GM04504 (cell line): ENCODE measurements at places on chromosomes 3 and 15.
A peak's percentile ranks its signal among the peaks of the same experiment; 100 is the strongest.

- DNase-seq: peak; percentile 65
Observed at GRCh38 chr15:22980189-22981050, at the start of gene CYFIP1. CYFIP1 (minus strand) TSS chr15:22980368; CDS start chr15:22947285, 33,083 bp downstream.

- DNase-seq: no peak
Observed at GRCh38 chr15:37134699-37135131, 34.4 kb upstream of the MEIS2 start.

- DNase-seq: no peak
Observed at GRCh38 chr3:187973977-187974870, 179.7 kb upstream of the LPP start.

DNA sequence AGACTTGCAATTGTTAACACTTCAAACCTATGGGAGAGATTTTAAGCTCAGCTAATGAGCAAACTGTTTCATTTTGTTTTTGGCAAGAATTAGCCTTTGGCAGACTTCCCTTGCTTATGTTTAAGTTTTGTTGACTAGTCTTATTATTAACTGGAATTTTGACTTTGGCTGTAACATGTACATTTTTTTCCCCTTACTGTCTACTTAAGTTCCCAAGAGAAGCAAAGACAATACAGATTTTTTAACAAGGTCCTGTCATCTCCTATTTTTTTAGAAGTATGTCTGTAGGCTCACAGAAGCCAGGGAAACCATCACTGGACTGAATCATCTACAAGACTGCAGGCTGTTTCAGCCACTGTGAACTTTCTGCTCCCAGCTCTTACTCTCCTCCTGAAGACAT lies 74.3 kb downstream of the DGKG start:
- DNase-seq: peak; percentile 84

- no peak for DNase-seq
Observed at GRCh38 chr3:100500320-100500880, 8.0 kb downstream of the TMEM45A start.

DNA sequence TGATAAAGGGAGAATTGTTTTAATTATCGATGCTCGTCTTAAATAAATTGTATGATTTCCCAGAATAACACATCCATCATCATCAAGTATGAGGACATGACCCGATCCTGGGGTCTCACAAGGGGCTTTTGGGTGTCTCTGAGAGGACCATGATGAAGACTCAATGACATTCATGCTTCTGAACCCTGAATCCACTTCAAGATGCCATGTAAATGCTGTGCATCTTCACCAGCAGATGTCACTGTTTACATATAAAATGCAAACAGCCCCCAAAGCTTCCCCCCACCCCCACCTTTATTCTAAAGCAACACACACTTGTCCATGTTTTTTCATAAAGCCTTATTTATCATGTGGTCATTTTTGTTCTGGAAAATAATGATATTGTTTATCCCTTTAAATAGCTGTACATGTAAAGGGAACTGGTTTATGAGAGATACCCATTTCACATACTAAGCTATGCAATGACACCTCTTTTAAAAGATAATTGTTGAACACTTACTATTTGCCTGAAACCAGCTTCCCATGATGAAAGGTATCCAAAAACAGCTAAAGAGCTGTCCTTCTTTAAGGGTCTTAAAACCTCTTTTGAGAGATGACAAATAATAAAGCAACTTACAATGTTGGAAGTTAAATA lies 69.7 kb upstream of the UBE3A start:
- peak; percentile 21 for DNase-seq

DNA sequence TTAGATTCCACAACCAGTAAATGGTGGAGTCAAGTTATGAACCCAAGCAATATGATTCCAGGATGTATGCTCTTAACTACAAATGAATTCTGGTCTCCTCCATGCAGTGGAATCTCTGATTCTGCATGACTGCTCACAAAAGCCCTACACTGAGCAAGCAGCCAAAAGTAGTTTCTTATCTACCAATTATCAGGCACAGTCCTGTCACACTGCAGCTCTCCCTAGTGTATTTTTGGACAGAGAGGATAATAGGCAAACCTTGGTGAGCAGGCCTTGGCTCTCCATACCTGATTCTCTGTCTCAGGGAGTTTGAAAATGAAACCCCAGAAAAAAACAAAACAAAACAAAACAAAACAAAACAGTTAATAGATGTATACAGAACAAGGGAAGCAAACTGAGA lies 3.5 kb upstream of the SSR3 start:
- no peak for DNase-seq

GRCh38 chr3:26118165-26118564 lies 328.3 kb downstream of the OXSM start:
- DNase-seq: no peak

DNA sequence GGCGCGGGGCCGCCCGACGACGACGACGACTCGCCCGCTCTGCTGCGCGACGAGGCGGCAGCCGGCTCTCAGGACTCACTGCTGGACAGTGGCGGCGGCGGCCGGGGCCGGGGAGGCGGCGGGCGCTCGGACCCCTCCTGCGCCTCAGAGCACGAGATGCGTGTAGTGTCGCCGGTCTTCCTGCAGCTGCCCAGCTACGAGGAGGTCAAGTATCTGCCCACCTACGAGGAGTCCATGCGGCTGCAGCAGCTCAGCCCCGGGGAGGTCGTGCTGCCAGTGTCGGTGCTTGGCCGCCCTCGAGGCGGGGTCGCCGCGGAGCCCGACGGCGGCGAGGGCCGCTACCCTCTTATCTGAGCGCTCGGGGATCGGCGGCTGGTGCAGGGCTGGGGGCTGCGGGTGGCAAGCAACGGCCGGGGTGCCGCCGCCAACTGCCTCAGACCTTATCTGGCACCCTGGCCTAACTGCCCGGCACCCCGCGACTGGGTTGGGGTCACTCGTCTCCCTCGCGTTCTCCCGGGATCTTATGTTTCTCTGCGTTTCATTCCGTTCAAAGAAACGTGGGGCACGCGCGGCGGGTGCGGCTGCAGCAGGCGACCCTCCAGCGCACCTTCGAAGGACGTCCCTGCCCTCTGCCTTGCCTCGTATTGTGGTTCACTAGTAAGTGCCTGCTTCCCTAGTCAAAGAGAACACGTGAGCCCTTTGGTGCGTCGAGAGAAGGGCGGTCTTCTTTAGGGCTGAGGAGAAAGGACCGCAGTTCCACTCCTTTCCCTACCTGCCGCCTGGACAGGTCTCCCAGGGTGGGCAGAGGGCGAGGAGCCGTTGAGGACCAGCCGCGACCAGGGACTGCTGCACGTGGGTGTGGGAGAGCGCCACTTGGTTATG lies 1.0 kb downstream of the C3orf80 start:
- DNase-seq: no peak

DNA sequence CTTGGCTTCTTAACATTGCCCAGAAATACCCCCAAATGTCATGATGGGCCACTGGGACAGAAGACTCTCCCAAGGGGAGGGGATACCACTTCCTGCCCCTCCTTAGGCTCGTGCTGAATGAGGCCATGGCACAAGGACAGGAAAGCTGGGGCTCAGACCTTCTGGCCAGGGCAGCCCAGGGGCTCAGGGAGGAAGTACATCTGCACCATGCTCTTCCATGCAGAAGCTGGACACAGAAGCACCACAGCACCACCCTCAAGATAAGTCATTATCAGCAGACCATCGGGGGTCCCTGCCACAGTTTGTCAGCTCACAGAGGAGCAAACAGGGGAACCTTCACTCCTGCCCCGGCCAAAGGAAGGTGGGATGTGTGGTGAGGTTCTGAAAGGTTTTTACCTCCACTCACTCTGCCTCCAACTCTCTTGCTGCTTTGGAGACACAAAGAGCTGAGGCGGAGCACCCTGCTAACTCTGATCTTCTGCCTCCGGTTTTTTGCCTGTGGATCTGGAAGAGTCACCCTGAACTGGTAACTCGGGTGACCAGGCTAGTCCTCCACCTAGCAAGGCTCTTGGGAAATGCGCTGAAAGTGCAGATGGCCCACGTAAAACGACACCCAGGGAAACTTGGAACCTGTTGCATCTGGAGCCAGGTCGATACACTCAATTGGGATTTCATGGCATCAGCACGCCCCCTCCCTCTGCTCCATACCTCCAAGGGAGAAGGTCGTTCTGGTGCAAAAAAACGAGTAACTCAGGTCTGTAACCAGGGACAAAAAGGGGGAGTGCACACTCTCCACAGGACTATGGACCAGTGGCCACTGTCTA lies 8.3 kb downstream of the BMF start:
- DNase-seq: no peak

DNA sequence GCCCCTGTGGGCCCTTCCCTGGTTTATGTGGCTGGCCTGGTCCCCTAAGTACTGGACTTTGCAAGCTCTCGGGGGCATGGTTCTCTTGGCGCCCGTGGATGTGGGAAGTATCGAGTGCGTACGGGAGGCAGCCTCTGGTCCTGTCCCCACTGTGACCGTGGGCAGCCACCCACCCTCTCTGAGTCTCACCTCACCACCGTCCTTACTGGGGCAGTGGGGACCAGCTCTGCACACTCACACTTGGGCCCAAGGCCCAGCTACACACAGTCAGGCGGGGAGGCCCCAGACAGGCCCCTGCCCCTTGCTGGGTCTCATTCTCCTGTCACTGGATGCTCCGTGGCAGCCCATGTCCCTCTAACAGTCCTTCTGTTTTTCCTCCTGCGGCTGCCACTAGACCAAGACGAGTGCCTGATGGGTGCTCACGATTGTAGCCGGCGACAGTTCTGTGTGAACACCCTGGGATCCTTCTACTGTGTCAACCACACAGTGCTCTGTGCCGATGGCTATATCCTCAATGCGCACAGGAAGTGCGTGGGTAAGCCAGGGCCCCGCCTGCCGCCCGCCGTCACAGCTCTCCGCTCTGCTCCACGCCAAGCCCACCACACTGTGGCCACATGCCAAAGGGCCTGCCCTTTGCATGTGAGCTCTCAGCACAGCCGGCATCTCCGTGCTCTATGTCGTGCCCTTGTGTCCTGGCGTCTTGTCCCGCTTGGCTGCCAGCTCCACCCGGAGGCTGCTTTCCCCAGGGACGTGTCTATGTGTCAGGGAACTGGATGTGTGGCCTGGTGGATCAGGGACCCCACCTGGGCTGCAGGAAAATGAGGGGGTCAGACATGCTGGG lies 72.7 kb downstream of the FBLN2 start:
- DNase-seq: no peak
